ENCODE measurements at places on chromosomes 1 and 21.
A peak's percentile ranks its signal among the peaks of the same experiment; 100 is the strongest.

GRCh38 chr1:230112131-230112701 lies 45.2 kb downstream of the GALNT2 start:
- DNase-seq, result no peak

GRCh38 chr1:157626099-157626498 lies 28.2 kb upstream of the FCRL4 start:
- no peak for DNase-seq

- no peak for DNase-seq
Observed at GRCh38 chr1:91569411-91570119, 68.9 kb downstream of the CDC7 start.

- no peak for DNase-seq
Observed at GRCh38 chr1:228457017-228457395, 30.2 kb upstream of the RNF187 start.

DNA sequence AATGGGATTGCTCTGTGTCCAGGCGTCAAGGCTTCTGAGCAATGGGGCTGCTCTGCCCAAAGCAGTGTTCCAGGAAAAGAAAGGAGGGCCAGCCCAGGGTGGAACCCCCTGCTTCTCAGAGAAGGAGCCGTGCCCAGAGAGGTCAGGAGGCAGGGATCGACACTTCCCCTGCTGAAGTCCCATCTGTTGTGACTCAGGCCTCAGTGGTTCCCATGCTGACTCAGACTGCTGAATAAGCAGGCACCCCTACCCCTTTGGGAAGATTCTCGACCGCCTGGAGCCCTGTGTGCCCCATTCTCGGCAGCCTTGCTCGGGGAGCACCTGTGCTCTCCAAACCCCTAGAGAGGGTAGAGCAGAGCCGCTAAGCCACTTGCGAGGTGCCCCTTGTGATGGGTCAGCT lies 23.9 kb downstream of the PKP1 start:
- DNase-seq, result no peak

DNA sequence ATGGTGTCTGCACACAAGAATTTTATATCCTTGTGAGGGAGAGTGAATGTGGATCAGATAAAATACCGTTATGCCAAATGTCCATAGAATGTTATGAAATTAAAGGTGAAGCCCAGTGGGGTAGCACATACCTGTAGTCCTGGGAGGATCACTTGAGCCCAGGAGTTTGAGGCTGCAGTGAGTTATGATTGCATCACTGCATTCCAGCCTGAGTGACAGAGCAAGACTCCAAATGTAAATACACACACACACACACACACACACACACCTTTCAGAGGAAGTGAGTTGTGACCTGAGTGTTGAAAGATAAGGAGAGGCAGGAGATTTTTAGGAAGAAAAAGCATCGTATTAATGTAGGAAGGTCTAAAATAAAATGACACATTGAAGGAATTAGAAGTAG lies 28.1 kb upstream of the ZYG11A start:
- no peak for DNase-seq

- no peak for DNase-seq
Observed at GRCh38 chr1:33872683-33873082, 8.8 kb downstream of the HMGB4 start.

- DNase-seq, result no peak
Observed at GRCh38 chr1:161402446-161402845, 34.8 kb upstream of the CFAP126 start.

DNA sequence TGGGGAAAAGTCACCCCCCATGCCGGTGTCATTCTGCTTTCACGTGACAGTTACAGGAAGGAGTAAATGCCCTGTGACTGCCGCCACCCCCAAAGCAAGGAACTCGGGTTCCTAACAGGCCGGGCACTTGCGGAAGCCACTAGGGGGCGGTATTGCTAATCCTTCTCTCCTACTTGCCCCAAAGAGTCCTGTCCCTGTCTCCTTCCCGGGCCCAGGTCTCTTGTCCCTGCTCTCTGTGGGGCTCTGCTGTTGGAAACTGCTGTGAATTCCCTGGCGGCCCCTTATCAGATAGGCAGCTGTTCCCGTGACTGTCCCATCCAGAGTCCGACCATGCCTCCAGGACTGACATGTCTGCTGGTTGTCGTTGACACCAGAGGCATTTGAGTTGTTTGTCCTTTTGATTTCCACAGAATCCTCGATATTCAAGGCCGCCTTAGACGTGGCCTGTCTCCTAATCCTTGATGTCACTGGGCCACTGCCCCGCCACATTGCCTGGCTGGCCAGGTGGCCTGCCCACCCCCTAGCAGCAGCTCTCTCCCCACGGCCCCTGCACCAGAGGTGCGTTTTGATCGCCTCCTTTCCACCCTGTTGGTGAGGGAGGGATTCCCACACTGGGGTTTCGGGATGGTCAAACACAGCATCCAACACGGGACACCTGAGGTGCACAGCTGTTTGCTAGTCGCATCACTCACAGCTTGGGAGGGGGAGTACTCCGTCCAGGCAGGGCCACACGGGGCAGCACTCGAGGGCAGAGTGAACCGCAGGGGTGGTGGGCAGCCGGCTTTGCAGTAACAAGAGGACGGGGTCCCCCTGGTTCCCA lies 37.3 kb downstream of the CHAF1B start:
- no peak for DNase-seq

DNA sequence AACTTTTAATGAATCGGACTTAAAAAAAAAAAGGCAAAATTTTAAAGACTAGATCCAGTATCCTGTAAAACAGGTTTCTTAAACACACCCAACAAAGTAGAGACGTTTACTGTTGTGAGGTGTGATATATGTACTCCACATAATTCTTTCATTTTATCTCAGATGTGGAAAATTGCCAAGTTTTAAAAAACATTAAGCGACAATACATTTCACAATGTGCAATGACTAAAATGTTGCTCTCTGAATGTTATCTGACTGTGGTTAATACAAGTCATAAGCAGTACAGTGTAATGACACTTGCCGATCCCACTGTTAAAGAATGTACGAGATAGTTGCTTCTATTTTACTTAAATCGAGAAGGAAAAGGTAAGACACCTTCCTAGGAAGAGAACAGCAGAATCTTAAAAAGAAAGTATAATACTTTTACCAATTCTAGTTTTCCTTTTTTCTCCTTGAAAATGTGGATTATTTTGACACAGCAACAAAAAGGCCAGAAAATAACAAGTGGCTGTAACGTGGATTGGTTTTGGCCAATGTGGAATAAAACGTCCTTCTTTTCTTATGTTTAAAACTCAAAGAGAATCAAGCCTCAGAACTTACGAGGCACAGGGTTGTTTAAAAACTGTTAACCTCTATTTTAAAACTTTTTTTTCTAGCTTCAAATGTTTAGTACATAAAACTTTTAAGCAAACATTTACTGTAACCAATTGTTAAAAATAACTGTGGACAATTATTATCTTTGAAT lies 51.4 kb downstream of the TP53BP2 start:
- no peak for DNase-seq

DNA sequence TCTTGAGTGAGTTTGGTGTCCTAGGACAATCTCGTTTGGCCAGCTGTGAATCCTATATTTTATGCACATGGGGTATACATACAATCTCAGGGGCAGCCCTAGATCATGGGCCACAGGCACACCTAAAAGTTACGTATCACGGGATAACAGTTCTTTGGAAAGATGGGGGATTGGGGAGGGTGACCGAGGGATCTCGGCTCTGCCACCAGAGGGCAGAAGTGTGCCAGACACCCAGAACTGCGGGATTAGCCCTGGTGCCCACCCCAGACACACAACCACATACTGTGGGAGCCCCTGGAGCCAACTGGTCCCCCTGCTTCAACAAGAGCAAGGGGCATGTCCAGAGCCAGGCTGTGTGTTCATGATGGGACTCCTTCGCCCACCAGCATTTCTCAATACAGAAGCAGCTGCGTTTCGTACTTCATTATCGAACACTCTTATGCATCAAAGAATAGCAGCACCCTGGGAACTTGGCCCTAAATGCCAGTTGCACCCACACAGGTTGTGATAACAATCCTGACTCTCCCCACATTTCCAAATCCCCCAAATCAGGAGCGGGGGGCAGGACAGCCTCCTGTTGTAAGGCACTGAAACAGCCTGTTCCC lies 37.4 kb downstream of the TMCO4 start:
- peak; percentile 14 for DNase-seq

DNA sequence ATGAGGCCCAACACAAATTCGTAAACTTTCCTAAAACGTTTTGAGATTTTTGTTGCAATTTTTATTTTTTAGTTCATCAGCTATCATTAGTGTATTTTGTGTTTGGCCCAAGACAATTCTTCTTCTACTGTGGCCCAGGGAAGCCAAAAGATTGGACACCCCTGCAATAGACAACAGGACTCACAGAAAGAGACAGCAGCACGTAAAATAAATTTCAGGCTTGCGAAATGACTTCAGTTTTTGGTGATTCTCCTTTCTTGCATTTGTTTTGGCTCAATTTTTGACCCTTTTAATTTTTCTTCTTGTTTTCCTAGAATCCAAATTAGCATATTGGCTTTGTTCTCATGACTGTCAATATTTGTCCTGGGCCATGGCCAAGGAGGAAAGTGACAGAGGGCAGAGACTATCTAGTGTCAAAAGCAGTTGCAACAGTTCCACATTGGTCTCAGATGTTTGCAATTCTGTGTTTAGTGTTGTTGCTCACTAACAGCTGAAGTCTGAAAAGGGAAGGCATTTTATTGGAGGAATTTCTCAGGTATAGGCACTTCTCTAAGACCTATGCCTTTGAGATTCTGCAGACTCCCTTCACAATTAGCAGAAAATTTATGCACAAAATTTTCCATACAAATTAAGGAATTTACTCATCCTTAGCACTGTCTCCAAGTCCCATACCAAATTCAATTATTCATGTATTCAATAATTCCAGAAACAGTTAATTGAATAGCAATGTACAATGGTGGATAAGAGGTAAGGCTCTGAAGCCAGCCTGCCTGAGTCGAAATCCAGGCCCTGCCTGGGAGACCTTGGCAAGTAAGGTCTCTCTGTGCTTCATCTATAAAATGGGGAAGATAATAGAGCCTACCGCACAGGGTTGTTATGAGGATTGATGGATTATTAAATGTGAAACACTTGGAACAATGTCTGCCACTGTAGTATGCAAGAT lies 160.9 kb upstream of the IVNS1ABP start:
- DNase-seq, result no peak

- DNase-seq, result peak; percentile 72
Observed at GRCh38 chr21:33374450-33375096, 28.6 kb upstream of the IFNGR2 start.

- peak; percentile 100 for DNase-seq
Observed at GRCh38 chr1:6613361-6614018, at the start of gene PHF13. Gene PHF13 (plus strand): TSS chr1:6613731. CDS start chr1:6614067, 336 bp downstream.

DNA sequence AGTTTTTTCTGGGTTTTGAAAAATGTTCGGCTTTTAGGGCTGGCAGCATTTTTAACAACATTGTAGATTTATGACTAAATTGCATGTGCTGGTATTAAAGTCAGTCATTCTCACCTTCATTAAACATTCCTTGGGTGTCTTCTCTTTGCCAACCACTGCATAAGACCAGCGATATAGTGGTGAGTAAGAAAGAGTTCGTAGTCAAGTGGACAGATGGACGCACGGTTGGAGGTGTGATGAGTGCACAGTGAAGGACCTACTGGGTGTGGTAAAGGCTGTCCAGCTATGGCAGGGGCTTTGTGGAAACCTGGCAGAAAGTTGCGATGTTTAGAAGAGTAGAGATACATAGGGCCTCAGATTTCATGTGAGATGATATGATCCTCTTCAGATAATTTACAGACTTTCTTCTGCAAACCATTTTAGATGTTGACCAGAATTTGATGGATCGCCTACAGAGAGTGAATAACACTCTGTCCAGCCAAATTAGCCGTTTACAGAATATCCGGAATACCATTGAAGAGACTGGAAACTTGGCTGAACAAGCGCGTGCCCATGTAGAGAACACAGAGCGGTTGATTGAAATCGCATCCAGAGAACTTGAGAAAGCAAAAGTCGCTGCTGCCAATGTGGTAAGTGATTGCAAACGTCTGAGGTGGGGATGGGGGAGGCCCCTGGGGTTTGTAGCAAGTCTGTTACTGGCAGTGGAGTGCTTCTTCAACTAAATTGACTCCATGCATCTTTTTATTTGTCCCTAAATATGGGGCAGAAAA lies 56.0 kb upstream of the LAMC2 start:
- no peak for DNase-seq

DNA sequence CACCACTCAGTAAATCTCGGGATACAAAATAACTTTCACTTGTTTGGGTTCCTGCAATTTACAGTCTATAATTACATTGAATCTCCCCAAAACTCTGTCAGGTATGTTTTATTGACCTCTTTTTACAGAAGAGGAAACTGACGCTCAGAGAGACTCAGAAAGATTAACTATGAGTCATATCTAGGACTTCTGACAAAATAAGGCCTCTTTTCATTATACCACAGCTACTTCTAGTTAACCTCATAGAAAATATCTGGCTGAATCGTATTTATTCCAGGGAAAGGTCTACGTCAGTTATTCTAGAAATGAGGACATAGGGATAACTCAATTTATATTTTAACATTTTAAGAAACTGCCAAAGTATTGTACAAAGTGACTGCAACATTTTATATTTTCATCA lies 211.1 kb upstream of the FAM78B start:
- no peak for DNase-seq

GRCh38 chr1:21896652-21897532 lies 40.2 kb downstream of the HSPG2 start:
- DNase-seq, result no peak

DNA sequence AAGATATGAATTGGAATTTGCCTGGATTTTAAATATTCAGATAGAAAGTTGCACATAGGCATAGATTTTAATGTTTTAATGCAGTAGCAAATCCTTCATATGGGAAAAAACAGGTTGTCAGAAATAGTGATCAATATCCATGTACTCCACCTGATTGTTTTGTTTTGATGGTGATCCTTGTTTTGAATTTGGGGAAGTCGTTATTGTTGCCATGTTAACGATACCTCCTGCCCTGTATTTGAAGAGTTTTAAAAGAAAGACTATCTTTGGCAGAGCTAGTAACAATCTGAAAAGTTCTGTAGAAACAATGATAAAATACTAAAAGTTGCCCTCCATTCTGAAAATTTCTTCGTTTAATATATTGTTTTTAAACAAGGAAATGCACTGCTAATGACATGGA lies 1.1 kb downstream of the CEP350 start:
- DNase-seq, result no peak

DNA sequence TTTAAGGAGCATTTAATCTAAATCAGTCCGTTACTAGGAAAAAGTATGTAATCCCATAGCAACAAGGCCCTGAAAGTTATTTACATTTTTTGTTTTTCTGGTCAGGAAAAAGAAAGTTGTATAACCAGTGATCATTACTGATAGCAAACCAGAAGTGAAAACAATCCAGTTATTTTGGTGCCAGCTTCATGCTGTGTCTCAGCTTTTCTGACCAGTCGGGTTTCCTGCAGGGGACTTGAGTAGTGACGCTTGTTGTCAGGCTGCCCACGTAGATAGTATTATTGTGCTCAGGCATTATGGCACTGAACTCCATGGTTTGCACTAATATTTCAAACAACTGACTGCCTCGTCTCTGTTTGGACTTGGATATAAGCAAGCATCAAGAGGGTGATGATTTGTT lies 55.2 kb downstream of the SASS6 start:
- no peak for DNase-seq
